ENCODE measurements at places on chromosomes 1 and 21. TPM values are rescaled to one million over a fixed set of nuclear protein-coding genes. Genes with fewer than 3 reads are reported as not detected.
A peak's percentile ranks its signal among the peaks of the same experiment; 100 is the strongest.

GRCh38 chr1:47694011-47694890 lies 256.4 kb downstream of the FOXD2 start:
- DNase-seq = no peak

DNA sequence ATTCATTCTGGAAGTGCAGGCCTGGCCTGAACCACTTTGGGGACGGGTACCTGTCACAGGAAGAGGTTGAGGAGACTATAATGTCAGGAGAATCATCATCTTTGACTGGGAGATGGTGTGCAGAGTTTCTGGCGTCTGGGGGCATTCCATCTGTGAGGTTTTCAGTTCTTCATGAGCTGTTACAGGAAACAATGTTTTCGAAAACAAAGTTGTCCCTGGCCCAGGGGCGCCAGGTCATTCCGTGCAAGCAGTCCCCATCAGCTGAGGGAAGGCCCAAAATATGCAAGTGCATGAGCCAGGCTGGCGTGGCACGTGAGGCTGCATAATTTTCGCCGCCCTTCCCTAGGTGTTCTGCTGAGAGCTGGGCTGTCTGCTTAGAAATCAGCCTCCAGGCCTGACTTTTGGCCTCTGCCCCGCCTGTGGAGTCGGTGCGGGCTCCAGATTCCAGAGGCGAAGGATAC lies 68.4 kb upstream of the ATP5PO start:
- DNase-seq = no peak

GRCh38 chr1:87942165-87942564 lies 613.5 kb downstream of the LMO4 start:
- DNase-seq = no peak

- DNase-seq = no peak
These were observed 48.2 kb downstream of the RAB3GAP2 start for GRCh38 chr1:220224033-220224432.

The HES5 gene
- not detected for total RNA-seq

DNA sequence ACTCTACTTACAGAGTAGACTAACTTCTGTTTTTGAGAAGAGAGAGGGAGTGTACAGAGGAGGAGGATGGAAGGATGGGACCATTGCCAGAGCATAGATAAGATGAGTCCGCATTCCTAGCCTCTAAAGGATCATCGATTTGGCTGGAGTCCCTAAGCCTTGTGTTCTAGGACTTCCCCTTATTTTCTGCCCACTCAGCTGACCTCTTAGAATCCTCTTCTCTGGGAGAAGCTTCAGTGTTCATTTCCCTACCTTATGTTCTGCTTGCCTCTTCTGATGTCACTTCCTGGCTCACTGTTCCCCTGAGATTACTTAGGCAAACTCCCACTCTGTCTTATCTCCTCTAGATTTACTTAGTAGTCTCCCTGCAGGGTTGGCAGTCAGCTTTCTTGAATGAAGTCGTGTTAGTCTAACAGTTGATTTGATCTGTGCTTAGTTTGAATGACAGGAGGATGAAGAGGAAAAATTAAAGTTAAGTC lies 156.7 kb downstream of the SYT2 start:
- DNase-seq = no peak

GRCh38 chr21:42593007-42593814 lies 60.2 kb upstream of the PDE9A start:
- DNase-seq = peak; percentile 72

GRCh38 chr1:232627645-232628334 lies 2.1 kb downstream of the SIPA1L2 start:
- DNase-seq = peak; percentile 92

GRCh38 chr1:225825607-225826007 lies 15.7 kb downstream of the EPHX1 start:
- no peak for DNase-seq

The FLG2 gene
- total RNA-seq = not detected

The DIRAS3 gene
- not detected for total RNA-seq

- no peak for DNase-seq
These were observed 65.6 kb downstream of the PCBP3 start for GRCh38 chr21:45709173-45709572.

The TRPM2 gene
- total RNA-seq = 11.0 TPM

DNA sequence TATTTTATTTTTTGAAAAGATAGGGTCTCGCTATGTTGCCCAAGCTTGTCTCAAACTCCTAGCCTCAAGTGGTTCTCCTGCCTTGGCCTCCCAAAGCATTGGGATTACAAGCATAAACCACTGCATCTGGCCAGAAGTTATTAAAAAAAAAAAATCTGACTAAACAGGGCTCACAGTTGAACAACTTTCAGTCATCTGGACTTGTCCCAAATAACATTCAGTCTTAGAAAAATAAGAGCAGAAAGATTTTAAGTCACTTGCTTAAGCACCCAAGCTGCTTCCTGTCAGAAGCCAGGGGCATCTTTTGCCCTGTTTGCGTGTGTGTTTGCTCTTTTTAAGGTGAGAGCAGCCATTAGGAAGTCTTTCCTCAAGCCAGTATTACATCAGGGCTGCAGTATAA lies 286.8 kb downstream of the LMO4 start:
- no peak for DNase-seq

DNA sequence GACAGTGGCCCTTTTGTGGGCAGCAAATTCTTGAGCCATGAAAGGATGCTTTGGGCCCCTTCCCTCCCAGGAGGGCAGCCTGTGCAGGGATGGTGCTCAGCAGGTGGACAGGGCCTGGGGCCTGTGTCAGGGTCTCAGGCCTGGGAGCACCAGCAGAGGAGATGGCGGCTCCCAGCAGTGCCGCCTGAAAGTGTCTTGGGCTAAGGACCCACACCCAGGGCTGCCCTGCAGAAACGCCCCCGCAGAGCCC lies 23.9 kb downstream of the FTCD start:
- no peak for DNase-seq

GRCh38 chr1:116401646-116402176 lies 28.7 kb downstream of the ATP1A1 start:
- DNase-seq = no peak

GRCh38 chr1:240706150-240706935 lies 94.4 kb upstream of the GREM2 start:
- DNase-seq = peak; percentile 87

The C2CD2 gene
- total RNA-seq = 25.0 TPM

All from MCF 10A (cell line).